ENCODE measurements at places on chromosomes 7 and 10.

DNA sequence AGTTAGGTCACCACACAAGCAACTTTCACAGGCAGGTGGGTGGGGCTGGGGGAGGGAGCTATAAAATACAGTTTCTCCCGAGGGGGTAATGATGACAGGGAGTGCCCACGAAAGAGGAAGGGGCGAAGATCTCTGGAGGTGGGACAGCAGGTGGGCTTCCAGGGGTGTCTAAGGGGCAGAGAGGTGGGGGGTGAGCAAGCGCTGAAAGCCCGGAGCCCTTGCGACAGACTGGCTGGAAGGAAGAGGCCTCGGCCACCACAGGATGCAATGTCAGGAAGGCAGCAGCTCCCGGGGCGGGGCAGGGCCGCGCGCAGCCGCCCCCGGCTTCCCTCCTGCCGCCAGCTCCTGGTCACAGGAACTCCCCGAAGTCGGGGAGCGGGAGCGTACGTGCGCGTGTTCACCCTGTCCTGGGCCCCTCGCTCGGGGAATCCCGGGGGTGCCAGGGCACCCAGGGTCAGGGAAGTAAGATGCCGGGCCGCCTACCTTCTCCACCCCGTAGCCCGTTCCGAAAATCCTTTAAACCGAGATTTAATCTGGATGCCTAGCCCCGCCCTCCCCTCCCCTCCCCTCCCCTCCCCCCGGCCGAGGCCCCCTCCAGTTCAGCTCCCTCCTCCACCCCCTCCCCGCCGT is 105.2 kb upstream of the PPIF start:
- DNase-seq: peak; percentile 45

GRCh38 chr10:48655411-48656240 is 29.0 kb upstream of the WDFY4 start:
- peak; percentile 74 for DNase-seq

GRCh38 chr7:113444261-113444660 is 325.9 kb upstream of the SMIM30 start:
- DNase-seq: peak; percentile 1

DNA sequence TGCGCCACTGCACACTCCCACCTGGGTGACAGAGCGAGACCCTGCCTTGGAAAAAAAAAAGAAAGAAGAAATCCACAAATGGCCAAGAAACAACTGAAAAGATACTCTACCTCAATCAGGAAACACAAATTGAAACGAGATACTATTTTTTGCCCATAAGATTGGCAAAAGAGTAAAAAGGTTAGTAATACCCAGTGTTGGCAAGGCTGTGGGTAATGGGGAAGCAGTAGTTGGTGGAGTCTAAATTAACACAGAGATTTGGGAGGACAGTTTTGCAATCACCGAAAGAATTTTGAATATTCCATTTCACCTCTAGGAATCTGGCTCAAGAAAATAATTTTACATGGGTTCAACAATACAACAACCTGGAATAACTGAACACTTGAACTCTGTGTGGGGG is 19.9 kb downstream of the ABRAXAS2 start:
- no peak for DNase-seq

GRCh38 chr7:5615190-5616070 is 166.0 kb downstream of the RNF216 start:
- DNase-seq: no peak

GRCh38 chr10:712575-712974 is 23.1 kb upstream of the DIP2C start:
- DNase-seq: no peak

DNA sequence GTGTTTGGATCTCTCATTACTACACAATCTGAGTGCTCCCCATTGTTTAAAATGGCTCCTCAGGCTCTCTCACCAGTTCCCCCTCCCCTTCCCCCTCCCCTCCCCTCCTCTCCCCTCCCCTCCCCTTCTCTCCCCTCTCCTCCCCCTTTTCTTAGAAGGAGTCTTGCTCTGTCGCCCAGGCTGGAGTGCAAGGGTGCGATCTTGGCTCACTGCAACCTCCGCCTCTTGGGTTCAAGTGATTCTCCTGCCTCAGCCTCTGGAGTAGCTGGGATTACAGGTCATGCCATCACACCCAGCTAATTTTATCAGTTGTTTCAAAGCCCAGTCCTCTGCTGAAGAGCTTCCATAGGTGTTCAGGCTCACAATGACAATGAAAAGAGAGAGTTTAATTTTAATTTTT is 3.6 kb upstream of the CCAR1 start:
- no peak for DNase-seq

- DNase-seq: no peak
Observed at GRCh38 chr10:79255007-79255507, 92.2 kb upstream of the PPIF start.

- DNase-seq: no peak
Observed at GRCh38 chr10:33067917-33068316, 109.9 kb upstream of the ITGB1 start.

Measured in fibroblast of gingiva (primary cell).